ENCODE measurements at places on chromosomes 11 and 22. TPM values are rescaled to one million over a fixed set of nuclear protein-coding genes. Genes with fewer than 3 reads are reported as not detected.

CBX6 gene
- total RNA-seq, result 65.9 TPM

SAA4 gene
- total RNA-seq, result not detected

MS4A18 gene
- total RNA-seq, result not detected

C22orf23 gene
- 0.34 TPM for total RNA-seq

TM7SF2 gene
- total RNA-seq, result 45.7 TPM

MMP27 gene
- total RNA-seq, result not detected

INS gene
- not detected for total RNA-seq

CASP12 gene
- total RNA-seq, result 0.45 TPM

TESMIN gene
- total RNA-seq, result 0.92 TPM

DEFB131B gene
- total RNA-seq, result not detected

BTG4 gene
- not detected for total RNA-seq

PRMT3 gene
- 13.8 TPM for total RNA-seq

TRIM48 gene
- not detected for total RNA-seq

FOXRED1 gene
- total RNA-seq, result 24.0 TPM

MYEOV gene
- total RNA-seq, result 0.11 TPM

MUC2 gene
- not detected for total RNA-seq

SMC1B gene
- not detected for total RNA-seq

GNAZ gene
- 3.4 TPM for total RNA-seq

CD6 gene
- total RNA-seq, result 0.74 TPM

MS4A6E gene
- total RNA-seq, result not detected

TMEM45B gene
- not detected for total RNA-seq

OR5AL1 gene
- total RNA-seq, result not detected

PRG3 gene
- not detected for total RNA-seq

OR4A16 gene
- total RNA-seq, result not detected

NFRKB gene
- total RNA-seq, result 11.7 TPM

XRRA1 gene
- total RNA-seq, result 15.2 TPM

PGR gene
- 10.1 TPM for total RNA-seq

POU2AF1 gene
- total RNA-seq, result not detected

PRAME gene
- not detected for total RNA-seq

UBQLN3 gene
- total RNA-seq, result not detected

CALCB gene
- not detected for total RNA-seq

VSIG2 gene
- 1.4 TPM for total RNA-seq

CEND1 gene
- total RNA-seq, result 0.37 TPM

CARD18 gene
- not detected for total RNA-seq

TNNT3 gene
- total RNA-seq, result 58.7 TPM

ST14 gene
- total RNA-seq, result 1.6 TPM

Data from right cardiac atrium (tissue), 5 donors.